Dorsolateral prefrontal cortex (tissue), 122 donors: ENCODE measurements at places on chromosomes 1 and 21.

- no peak for DNase-seq
Measured at GRCh38 chr1:114386129-114387009, 124.6 kb downstream of the TRIM33 start.

DNA sequence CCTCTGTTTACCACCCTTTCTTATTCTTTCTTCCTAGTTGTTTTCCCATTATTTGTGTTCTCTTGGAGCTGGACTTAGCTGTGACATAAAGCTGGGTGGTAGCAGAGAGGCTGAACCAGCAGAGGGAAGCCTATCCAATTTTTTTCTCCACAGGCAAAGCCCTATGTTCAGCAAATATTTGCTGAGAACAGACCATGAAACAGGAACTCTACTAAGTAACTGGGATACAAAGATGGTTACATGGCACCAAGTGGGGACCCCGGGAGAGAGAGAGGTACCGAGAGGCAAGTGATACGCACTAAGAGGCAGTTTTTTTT is 6.6 kb downstream of the CFAP141 start:
- DNase-seq: no peak

- DNase-seq: no peak
Measured at GRCh38 chr1:66239834-66240233, 294.1 kb upstream of the SGIP1 start.

DNA sequence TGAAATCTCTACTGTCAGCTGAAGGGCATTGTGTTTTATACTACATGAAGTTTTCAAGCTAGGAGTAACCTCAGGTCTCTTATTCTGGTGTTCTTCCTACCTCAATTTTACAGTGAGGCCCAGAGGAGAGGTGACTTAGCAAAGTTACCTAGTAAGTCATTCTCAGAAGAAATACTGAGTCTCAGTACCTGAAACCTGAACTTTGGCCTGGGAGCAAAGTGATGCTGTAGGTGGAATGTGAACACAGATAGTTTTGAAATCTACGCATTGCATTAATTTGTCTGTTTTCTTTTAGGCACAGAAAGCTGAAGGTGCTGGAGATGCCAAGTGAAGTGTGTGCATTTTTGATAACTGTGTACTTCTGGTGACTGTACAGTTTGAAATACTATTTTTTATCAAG is 2.6 kb downstream of the HMGN2 start:
- no peak for DNase-seq

DNA sequence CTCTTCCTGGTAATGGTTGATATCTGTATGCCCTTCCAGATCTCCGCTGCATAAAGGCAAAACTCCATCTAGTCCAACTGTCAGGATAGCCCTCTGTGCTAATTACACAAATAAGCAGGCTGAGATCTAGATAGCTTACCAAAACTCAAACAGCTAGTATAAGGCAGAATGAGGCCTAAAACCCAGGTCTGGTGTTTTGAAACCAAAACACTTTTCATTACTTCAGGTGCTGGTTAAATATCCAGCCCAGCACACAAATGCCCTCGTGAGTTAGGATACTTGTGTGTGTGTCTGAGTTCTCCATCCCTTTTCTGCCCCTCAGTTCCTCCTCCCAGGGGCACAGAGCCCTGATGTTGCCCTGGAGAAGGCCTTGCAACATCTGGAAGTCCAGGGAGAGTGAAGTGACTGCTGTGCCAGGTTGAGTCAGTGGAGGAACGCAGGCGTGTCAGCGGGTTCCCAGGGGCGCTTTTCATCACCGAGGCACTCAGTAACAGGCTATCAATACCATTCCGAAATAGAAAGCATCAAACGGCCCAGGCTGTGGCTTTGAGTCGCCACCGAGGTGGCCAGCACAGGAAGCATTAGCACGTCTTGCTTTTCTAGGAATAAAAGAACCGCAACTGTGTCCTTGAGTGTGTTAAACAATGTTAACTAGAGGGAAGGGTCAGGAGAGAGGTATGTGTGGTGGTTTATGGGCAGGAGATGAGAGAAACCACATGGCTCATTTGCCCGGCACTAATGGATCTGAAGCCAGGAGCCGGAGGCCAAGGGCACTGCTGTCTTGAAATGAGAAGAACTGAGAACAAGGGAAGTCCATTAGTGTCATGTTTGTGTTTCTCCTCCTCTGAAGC is 90.7 kb upstream of the WLS start:
- no peak for DNase-seq

GRCh38 chr21:19853709-19854575 is 1144.3 kb upstream of the NCAM2 start:
- no peak for DNase-seq

- DNase-seq: no peak
Measured at GRCh38 chr1:11558276-11558675, 79.3 kb downstream of the DISP3 start.

DNA sequence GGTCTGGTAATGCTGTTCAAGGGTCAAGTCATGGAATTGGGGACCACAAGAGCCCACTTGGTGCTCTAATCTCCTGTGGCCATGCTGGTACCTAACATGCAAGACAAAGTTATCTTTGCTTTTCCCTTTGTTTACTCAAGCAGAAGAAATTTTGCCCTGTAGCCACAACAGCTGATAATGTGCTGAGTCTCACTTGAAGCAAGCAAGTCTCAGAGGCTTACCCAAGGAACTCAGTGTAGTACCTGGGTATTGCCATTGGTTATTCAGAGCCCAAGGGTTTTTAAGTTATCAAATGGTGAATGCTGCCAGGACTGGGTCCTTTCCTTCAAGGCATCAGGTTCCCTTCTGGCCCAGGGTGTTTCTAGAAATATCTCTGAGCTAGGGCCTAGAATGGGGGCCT is 198.9 kb upstream of the RNPC3 start:
- no peak for DNase-seq

GRCh38 chr1:80153762-80154161 is 1147.2 kb upstream of the ADGRL4 start:
- DNase-seq: no peak

DNA sequence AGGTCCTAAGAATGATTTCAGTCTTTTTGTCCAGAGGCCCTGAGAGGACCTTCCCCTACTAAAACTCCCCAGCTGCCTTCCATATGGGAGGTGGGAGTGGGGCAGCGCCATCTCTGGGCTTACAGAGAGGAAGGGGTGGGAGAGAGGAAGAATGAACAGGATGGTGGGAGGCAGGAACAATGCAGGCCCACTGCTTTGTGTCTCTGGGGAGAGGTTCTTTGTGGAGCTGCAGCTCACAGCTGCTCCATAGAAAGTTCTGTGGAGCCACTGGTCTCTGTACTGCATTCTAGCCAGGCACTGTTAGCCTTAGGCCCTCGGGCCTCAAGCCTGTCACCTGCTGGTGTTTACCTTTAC is 43.6 kb upstream of the A3GALT2 start:
- DNase-seq: no peak

DNA sequence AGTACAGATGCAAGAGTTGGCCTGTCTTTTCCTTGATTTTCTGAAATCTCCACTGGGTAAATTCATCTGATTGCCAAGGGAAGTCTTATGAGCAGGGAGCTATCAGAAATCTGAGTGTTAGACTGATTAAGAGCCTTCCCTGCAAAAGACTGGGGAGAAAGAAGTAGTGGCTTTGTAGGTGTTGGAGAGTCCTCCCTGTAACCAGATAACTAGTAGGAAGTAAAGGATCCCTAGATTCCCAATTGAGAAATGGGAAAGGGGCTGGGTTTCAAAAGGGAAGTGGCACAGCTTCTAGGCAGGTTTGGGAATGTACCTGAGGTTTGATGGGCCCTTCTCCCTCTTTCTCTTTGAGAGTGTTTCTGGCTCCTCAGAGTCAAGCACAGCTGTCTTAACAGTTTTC is 2.1 kb downstream of the TLCD4 start:
- no peak for DNase-seq

DNA sequence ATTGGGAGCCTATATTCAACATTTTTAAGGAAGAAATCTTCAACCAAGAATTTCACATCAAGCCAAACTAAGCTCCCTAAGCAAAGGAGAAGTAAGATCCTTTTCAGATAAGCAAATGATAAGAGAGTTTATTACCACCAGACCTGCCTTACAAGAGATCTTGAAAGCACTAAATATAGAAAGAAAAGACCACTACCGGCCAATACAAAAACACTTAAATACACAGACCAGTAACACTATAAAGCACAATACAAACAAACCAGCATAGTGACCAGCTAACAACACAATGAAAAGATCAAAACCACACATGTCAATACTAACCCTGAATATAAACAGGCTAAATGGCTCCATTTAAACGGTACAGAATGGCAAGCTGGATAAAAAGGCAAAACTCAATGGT is 165.4 kb downstream of the MRPL39 start:
- no peak for DNase-seq

DNA sequence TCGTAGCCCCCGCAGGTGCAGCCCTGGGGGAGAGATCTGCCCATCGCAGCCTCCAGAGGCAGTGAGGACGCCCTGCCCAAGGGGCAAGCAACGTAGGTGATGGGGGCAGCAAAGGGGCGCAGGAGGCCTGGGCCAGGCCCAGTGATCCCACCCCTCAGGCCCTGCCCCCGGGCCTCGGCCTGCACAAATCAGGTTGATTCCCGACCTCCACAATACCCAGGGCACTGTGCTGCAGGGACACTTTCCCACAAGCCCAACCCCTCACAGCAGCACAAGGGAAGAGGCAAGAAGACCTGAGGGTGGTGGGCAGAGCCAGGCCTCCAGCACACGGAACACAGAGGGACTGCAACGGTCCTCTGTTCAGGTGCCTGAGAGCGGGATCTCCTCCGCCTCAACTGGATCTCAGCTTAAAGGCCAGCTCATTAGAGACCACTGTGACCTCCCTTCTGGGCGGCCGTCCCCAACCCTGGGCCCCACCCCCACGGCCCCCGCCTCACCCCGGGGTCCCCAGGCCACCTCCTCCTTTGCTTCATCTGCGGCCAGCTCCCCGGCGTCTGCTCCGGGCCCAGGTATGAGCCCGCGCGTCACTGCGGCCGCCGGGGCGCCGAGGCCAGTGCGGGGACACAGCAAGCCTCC is 812 bp upstream of the ARF1 start:
- DNase-seq: peak; percentile 22

- DNase-seq: no peak
Measured at GRCh38 chr21:38915546-38915945, 109.8 kb downstream of the ETS2 start.

- no peak for DNase-seq
Measured at GRCh38 chr1:52032785-52033131, 852 bp downstream of the KTI12 start.

DNA sequence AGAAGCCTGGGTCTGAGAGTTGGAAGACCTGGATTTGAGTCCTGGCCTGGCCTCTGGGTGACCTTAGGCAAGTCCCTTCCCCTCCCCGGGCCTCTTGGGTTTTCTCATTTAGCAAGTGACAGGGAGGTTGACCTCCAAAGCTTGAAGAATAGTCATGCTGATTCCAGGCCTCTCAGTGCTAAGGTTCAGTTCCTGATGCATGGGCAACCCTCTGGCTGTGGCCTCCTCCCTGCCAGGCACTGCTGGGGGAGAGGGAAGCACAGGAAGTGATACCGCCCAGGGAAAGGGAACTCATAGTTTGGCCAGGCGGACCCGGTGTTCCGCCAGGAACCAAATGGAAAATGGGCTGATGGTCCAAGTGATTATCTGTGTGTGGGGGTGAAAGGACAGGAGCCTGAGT is 23.6 kb upstream of the WASF2 start:
- no peak for DNase-seq

GRCh38 chr1:112508278-112509004 is at the start of gene WNT2B:
WNT2B (plus strand) TSS chr1:112508965; CDS start chr1:112509263, 298 bp downstream.
- no peak for DNase-seq
